ENCODE measurements at places on chromosomes 16 and 17.
A peak's percentile ranks its signal among the peaks of the same experiment; 100 is the strongest.

- DNase-seq = no peak
Observed at GRCh38 chr17:59899099-59899498, 6.2 kb downstream of the RPS6KB1 start.

- DNase-seq = no peak
Observed at GRCh38 chr16:14087590-14088154, 16.6 kb downstream of the MRTFB start.

DNA sequence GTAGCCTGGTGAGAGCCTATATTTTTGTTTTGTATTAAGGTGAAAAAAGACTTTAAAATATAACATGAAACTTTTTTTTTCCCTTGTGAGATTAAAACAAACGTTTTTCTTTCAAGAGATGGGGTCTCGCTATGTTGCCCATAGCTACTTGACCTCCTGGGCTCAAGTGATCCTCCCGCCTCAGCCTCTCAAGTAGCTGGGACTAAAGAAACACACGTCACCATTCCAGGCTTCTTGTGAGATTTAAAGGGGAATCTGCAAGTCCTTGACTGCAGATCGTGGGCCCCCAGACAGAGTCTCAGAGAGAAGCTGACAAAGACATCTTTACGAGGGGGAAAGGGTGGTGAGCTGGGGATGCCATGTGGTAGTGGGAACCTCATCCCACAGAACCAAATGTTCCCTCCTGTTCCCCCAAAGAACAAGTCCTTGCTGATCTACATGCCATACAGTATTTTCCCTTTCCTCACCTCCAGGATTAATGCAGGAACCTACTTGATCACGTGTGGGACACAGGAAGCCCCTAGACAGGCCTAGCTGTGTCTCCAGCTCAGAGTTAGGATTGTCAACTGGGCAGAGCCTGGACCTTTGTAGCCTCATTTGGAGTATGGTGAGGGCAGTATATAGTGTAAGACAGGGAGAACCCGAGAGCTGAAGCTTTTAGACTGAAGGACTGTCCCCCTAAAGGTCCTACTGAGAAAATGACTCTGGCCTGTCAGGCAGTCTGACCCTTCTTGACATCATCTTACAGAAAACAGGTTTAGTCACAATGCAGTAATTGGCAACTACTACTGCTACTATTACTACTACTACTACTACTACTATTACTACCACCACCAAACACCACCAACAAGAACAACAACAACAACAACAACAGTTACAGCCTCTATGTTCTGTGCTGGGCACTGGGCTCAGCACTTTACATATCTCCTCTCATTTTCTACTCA, 4.1 kb downstream of the MAP3K14 start:
- DNase-seq = peak; percentile 44

- DNase-seq = no peak
Observed at GRCh38 chr17:33396818-33397217, 103.7 kb upstream of the ASIC2 start.

DNA sequence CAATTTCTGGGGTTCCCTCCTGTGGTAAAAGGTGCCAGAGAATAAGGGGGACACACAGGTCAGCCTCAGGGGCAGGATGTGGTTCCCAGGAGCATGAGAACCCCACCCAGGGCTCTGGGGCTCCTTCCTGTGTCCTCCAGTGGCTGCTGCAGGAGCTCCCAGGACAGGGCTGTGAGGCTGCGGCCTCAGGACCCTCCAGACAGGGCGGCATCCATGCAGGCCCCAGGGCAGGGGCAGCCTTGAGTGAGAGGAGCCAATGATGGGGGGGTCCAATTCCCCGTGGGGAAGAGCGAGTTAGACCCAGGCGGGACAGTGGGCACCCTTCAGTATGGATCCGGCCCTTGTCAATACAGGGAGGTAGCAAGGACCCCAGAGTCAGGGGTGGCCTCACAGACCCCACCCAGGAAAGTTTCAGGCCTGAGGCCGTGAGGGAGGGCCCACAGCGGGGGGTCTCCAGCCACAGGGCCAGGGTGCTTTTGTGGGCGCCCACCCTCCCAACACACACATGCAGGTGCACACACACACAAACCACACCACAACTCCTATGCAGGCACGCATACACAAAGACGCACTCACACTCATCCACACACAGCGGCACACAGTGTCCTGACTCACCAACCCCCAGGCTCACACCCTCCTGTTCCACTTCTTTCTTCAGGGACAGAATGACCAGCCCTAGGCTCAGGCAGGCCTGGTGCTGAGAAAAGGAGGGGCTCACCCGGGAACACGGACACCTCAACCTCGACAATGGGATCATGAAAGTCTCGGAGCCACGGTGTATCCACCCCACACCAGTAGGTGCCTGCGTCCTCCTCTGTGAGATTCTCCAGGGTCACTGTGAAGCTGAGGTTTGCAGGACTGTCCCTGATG, 1.8 kb downstream of the CD300C start:
- no peak for DNase-seq

DNA sequence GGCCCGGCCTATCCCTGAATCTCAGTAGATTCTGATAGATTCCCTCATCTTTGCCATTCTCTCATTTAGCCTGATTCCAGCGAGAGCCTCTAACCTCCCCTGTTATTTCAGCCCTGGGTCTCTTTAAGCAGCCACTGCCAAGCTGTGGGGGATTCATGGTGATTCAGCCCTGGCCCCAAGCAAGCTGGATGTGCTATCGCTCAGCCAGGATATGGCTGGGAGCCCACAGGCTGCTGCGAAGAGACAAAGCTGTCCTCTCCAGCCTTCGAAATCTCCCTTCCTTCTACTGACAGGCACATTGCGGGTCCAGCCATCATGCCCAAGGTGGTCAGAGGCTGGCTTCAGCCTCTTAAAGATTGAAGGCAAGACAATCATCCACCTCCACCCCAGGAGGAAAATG, 394.1 kb downstream of the SOX9 start:
- peak; percentile 78 for DNase-seq

- no peak for DNase-seq
Observed at GRCh38 chr16:31043352-31043751, 10.0 kb downstream of the STX4 start.

- DNase-seq = no peak
Observed at GRCh38 chr16:50596762-50597450, 48.7 kb downstream of the NKD1 start.

DNA sequence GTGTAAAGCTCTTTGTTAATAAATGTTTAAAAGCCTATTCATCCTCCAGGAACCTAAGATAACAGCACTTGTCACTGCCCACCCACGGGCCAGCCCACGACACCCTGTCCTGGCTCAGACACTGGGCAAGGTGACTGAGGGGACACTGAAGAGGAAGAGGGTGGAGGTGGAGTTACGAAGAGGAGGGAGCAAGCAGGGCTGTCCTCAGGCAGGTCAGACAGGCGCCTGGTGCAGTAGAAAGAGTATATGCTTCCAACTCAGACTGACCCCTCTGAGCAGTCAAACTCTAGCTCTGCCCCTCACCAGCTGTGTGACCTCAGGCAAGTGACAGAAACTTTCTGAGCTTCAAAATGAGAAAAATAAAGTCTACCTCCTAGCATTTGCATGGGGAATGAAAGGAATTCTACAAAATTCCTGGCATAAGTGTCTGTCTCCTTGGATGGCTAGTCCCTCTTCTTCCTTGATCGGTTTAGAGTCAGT, 22.8 kb downstream of the TEX2 start:
- DNase-seq = peak; percentile 73

DNA sequence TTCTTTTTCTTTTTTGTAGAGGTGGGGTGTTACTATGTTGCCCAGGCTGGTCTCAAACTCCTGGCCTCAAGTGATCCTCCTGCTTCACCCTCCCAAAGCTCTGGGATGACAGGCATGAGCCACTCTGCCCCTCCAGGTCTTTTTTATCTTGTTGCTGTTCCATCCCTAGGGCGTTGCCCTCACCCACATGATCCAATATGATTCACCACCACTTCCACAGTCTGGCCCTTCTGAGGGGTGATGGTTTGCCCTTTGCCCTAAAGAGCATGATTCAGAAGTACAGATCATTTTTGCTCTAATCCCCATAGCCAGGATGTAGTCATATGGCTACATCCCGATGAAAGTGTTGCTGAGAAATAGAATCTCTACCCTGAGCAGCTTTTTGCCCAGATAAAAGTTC, 18.8 kb downstream of the STX4 start:
- peak; percentile 96 for DNase-seq

DNA sequence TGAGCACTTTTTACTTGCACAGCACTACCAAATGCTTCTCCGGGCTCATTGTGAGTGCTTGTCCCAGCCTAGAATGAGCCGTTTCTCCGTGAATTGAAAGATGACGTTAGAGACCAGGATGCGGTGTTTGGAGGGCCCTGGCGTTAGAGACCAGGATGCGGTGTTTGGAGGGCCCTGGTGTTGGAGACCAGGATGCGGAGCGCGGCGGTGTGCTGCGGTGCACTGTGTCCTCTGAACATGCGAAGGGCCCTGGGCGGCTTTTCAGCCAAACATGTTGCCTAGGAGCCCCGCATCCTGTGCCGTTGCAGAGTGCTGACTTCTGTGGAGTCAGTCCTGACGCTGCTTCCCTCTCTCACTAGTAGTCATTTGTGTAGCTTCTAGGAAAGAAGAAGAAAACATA, 42.7 kb downstream of the BANP start:
- DNase-seq = no peak

- peak; percentile 71 for DNase-seq
Observed at GRCh38 chr17:2883544-2884213, 87.4 kb downstream of the RAP1GAP2 start.

DNA sequence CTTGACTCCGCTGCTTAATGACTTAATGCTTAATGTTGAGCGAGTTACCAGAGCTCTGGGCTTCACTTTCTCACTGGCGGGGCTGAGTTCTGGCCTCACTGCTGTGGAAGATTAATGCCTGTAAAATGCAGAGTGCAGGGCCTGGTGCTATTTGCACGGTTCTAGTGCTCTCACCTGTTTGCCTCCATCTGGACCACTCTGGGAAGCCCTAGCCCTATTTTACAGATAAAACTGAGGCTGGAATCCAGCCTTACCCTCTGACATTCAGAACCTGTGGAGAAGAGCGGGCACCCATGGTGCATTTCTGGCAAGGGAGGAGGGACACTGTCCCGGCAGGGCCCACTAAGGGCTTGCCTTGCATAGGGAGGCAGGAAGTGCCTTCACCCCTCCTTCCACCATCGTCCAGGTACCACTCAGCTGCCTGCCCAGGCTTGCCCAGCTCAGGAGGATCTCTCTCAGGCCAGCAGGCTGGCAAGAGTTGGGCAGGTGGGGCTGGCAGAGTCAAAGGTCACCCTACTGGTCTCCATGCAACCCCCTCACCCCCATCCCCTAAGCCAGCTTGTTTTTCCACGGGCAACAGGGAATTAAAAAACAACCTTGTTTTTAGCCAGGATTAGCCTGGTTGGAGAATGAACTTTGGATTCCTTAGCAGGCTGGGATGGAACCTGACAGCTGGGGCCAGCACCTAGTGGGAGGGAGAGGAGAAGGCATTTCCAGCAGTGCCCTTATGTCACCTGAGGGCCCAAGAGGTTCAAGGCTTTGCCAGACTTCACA, 4.1 kb upstream of the UBALD1 start:
- DNase-seq = no peak

DNA sequence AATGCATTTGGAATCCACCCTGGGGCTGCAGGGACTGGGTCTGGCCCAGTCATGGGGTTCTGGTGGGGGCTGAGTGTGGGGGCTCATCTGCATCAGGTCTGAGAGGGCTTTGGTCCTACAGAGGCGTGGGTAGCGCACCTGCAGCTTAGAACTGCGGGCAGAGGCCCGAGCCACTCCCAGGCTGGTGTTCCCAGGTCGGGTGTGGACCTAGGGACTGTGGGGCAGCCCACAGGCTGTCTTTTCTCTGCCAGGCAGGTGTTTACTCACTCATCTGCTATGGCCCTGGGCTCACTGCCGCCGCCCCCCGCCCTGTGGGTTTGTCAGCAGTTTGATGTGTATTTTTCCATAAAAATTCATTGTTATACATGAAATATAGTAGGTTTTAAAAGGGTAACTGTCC, 27.0 kb upstream of the DOC2B start:
- no peak for DNase-seq

- DNase-seq = peak; percentile 38
Observed at GRCh38 chr16:71645450-71645849, 19.5 kb downstream of the MARVELD3 start.

DNA sequence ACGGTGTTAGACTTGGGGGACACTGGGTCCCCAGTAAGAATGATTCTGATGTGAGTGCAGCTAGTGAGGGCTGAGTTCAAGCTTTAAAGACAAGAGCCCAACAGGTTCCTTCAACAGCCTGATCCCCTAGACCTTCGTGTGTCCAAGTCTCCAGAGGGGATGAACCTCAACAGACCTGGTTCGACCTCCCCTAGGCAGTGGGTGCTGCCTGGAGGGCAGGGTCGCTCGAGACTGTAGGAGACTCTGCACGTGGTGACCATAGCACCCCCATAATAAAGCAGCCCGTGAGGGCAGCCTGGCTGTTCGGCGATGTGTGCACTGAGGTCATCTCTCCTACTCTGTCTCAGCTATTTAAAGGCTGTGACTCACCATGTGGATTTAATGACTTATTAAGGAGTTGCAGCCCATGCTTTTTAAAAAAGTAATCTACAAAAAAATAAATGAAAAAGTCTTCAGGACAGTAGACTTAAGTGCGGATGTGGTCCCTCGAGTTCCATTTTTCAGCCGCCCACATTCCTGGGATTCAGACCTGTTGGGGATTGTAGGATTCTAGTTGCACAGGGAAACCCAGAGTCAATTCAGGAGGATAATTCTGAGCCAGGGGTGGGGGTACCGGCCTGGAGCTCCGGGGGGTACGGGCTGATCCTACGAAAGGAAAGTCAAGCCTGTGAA, 23.4 kb upstream of the METRNL start:
- peak; percentile 94 for DNase-seq

- DNase-seq = peak; percentile 96
Observed at GRCh38 chr17:37752482-37752881, 7.6 kb upstream of the HNF1B start.

DNA sequence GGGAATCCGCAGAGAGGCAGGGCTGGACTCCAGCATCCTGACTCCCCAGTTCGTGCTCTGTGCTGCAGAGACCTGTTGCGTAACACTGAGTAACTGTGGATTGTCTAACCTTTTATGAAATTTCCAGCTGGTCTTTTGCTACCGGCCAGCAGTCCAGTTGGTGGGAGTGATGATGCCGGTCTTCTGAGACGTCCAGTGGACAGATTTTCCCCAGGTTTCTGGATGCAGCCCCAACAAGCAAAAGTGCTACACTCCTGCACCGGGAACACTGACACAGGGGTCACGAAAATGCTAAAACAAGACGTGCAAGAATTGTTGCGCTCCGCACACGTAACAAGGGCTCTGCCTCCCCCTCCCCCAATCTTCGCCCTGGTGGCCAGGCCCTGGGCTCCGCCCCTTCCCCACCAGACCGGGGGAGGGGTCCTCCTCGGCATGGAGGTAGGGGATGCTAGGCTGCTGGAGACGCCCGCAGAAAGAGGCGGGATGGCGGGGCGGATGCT, 701 bp upstream of the MRC2 start:
- DNase-seq = peak; percentile 87
